MV-4-11 (cell line): ENCODE measurements at places on chromosomes 16 and 17.

- peak; percentile 76 for DNase-seq
Observed at GRCh38 chr17:40448213-40448638, 5.0 kb downstream of the IGFBP4 start.

DNA sequence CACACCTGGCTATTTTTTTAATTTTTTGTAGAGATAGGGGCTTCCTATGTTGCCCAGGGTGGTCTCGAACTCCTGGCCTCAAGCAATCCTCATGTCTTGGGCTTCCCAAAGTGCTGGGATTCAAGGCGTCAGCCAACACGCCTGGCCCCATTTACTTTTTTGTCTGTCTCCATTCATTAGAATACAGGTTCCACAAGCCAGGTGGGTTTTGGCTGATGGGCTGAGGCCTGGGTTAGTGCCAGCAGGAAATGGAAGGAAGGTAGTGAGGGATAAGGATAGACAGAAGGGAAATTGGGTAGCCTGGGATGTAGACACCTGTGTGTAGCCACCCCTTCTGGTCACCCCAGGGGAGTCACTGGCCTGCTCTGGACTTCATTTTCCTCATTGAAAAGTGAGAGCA, 4.4 kb upstream of the IL27 start:
- DNase-seq = no peak

DNA sequence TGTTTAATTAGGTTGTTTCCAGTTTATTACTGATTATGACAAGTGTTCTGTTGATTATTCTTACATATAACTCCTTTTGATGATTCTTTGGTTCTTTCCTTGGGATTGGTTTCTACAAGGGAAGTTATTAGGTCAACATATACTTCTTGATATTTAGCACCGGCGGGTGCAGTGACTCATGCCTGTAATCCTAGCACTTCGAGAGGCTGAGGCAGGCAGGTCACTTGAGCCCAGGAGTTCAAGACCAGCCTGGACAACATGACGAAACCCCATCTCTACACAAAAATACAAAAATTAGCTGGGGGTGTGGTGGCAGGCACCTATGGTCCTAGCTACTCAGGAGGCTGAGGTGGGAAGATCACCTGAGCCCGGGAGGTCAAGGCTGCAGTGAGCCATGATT, 120.2 kb upstream of the HAS3 start:
- DNase-seq = no peak

GRCh38 chr17:40457964-40458791, 14.9 kb downstream of the IGFBP4 start:
- DNase-seq = no peak

DNA sequence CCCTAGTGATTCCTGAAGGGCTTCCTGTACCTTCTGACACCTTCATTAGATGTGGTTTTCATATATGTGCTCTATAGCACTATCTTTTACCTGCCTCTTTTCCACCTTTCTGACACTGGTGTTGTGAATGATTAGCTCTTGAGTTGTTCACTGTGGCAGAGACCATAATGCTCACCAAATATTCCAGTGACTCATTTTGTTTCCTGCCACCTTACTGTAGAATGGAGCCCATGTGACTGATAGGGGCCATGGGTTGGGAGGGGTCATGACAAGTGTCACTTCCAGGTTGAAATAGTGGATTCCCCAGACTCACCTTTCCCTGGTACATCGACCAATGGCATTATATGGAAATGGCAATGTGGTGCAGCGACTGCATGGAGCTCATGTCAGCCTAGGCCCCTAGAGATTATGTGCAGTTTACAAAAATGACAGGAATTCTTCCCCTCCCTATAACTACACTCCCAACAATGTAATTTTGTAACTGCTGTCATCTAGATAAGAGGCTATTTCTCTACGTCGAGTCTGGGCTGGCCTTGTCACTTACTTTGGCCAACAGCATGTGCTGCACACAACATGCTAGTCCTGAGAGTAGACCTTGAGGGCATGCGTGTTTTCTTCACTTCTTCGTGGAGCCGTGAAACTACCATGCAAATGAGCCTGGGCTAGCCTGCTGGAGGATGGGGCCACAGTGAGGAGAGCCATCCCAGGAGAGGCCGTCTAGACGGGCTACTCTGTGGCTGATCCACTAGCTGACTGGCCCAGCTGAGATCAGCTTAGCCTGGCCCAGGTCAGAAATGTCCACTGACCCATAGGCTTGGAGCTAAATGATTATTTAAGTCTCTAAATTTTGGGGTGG, 409.5 kb downstream of the CA10 start:
- no peak for DNase-seq

DNA sequence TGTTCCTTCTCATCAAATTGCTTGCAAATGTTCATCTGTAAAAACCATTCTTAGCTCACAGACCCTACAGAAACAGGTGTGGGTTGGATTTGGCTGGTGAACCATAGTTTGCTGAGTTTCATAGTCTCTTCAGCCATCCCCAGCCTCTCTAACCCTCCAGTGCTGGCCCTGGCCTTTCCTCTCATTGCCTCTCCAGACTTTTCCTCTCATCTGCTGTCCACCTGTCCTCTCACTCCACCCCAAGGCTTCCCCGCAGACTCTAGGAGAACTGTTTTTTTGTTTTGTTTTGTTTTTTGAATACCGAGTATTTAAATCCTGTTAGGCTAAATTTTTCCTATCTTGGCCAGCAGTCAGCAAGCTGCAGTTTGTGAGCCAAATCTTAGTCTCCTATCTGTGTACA, 41.1 kb downstream of the MEOX1 start:
- DNase-seq = no peak

GRCh38 chr17:979539-980405, at the start of gene NXN:
NXN (minus strand) TSS chr17:979776.
- peak; percentile 49 for DNase-seq

DNA sequence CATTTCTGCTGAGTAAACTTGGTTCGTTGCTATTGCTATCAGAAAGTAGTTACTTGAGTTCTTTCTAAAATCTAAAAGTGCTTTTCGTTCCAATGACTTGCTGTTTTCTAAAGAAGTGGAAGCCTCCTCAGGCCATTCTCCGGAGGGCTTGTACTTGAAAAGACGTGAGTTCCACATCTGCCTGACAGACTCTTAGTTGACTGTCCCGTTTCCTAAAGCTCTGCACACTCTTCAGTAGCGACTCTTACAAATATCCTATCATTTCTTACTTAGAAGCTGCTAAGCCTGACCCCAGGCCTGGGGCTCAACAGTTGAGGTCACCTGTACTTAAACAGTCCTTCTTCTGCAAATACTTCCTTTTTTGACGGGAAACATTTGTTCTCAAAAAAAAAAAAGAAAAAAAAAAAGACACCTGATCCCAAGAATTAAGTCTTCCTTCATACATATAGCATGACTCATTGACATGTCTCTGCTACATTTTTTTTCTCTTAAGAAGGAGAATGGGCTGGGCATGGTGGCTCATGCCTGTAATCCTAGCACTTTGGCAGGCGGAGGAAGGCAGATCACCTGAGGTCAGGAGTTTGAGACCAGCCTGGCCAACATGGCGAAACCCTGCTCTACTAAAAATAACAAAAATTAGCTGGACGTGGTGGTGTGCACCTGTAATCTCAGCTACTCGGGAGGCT, 61.5 kb downstream of the DHRS7C start:
- DNase-seq = no peak

DNA sequence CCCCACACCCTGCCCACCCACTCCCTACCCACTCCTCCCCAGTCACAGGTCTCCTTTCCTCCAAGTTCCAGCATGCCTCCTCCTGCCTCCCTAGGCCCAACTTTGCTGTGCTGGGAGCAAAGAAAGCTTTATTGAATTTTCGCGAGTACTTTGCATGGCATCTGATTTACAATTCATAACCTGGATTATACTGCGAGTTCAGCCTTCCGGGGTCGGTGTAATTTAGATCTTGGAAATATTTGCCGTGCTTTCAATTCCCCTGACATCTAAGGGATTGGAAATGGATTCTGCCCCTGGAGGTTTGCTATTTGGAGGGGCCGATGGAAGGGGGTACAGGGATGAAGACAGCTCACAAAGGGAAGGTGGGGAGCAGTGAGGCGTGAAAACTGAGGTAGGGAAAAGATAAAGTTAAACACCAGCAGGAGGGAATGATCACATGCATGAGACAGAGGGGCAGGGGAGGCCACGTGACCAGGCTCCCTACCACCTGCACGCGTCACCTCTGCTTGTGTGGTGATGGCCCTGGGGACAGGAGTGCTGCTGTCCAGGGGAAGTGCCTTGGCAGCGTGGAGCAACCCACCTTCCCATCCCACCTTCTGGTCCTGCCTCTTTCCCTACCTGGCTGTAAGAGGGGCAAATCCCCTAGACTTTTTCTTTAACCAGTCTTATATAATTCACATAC, 132.3 kb upstream of the RPL38 start:
- no peak for DNase-seq

GRCh38 chr17:16911141-16911937, 60.6 kb downstream of the TNFRSF13B start:
- DNase-seq = no peak

DNA sequence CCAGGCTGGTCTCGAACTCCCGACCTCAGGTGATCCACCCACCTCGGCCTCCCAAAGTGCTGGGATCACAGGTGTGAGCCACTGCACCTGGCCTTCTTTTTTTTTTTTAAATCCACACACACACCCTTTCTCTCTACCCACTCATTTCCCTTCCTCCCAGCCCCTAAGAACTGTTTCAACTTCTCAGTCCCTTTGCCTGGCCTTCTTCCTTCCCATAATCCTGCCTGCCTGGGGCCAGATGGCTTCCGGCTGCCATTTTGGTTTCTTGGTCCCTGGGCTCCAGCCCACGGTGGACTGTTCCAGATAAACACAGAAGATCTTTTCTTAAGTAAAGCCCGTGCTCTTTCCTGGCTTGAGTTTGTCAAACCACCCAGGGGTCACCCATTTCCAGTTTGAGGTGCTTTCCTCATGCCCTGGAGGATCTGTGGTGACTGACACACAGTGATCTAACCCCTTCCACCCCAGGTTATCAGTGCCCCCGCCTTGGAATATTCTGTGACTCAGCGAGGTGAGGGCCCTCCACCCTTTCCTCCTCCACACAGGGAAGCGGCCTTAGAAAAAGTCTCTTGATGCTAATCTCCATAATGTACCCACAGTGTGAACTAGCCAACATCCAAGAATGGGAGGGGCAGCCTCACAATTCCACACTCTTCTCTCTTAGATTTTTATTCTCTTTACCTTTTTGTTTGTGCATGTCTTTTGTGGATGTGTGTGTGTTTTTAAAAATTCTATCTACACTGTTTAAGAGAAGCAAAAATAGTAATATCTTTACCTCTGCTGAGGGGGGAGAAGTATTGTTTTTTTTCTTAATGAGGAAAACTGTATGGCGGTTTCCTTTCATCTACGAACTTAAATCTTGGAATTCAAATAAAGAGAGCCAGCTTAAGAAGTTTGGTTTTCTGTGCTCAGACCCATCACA, 60.0 kb downstream of the CRISPLD2 start:
- DNase-seq = no peak

DNA sequence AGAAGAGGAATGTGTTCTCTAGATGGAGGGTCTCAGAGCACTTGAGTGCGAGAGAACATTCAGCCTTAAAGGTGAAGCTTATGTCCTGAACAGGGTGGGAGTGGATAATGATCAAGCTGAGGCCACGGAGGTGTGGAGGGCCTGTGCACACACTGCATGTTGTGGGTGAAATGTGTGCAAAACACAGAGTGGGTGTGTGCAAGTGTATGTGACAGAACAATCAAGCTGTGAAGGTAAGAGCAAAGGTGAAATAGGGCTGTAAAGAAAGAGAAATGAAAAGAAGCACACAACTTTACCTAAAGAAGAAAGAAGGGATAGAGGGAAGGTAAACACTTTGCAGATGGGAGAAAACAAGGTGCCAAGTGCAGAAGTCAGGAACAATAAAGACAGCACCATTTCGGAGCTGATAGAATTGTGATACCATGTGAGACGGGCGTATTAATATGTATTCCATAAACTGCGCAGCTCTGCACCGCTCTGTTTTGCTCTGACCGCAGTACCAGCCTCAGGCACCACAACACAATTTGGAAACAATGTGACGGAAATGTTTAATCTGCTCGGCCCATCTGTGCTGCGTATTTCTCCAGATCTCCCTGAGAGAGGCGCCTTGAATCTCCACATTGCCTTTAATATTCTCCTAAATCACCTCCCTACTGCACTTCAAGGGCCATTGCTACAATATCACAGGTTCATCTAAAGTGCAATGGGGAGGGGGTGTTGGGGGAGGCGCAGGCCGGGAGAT, 40.6 kb downstream of the SNX11 start:
- no peak for DNase-seq

GRCh38 chr16:65988024-65988595, 378.4 kb upstream of the CDH5 start:
- no peak for DNase-seq

DNA sequence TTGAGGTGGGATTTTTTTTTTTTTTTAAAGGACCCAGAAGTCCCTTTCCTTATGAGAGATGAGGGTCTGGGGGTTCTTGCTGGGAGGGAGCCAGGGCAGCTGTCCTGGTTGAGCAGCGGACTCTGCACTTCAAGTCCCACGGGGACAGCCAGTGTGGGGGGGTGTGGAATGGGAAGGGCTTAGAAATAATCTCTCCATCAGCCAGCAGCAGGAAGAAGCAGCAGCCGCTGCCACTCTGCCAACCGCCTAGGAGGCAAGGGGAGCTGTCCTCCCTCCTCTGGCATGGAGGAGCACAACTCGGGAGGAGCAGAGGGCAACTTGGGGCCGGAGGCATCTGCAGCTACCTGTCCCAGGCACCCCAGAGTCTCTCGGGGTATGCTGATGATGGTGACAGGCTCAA, at the start of gene KCNG4:
Gene KCNG4 (minus strand): TSS at position 104 of the 400 bp plus-strand sequence. CDS start 2,527 bp downstream, outside the sequence.
- no peak for DNase-seq

- DNase-seq = no peak
Observed at GRCh38 chr17:68641276-68642117, 40.3 kb upstream of the FAM20A start.

DNA sequence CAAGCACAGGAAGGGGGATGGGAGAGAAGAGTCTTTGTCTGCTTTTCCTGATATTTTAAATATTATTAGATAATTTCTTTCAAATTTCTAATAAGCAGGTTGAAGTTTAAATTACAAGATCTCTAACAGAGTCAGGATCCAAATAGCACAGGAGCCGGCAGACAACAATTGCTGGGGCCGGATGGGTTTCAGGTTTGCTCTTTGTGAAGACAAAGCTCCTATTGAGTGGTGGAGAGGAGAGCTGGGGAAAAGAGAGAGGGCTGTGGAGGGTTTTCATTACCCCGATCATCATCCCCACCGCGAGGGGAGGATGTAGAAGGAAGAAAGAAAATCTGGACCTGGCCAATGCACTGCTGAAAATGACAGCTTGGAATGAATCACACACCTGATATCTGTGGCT, 197.3 kb downstream of the SOX9 start:
- no peak for DNase-seq

DNA sequence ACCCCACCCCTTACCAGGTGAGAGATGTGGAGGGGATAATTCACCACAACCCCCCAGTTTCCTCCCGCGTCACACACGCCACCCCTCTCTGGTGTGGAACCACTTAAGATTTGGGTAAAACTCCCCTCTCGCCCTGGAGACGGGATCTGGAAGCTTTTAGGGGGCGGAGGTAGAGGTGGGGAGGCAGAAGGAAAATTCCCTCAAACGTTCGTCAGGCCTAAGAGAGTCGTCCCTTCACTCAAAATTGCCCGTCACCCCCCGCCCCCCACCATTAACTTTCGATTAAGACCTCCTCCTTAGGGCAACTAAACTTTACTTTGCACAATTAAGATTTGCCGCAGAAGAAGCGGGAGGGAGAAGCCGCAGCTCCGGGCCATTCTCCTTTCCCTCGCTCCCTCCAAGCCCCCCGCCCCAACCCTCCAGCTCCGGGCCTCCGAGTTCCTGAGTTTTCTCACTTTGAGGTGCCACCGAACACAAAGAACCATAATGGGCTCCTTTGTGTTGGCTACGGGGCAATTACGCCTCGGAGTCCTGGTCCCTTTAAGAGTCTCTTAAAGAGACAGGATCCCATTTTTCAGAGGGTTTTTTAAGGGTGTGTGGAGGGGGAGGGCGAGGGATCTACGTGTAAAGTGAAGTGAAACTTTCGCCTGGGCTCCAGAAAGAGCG, 985 bp upstream of the FZD2 start:
- DNase-seq = peak; percentile 82

- no peak for DNase-seq
Observed at GRCh38 chr17:7233701-7234082, 625 bp downstream of the DVL2 start.
